ENCODE measurements at places on chromosomes 11 and 22. TPM values are rescaled to one million over a fixed set of nuclear protein-coding genes. Genes with fewer than 3 reads are reported as not detected.

SGSM1 gene
- 0.10 TPM for total RNA-seq

PDE2A gene
- total RNA-seq: 1.9 TPM

ANO5 gene
- not detected for total RNA-seq

TRIM49 gene
- not detected for total RNA-seq

RBMXL2 gene
- not detected for total RNA-seq

RGL4 gene
- total RNA-seq: not detected

GRAP2 gene
- 0.12 TPM for total RNA-seq

CENPM gene
- total RNA-seq: 21.1 TPM

LMO2 gene
- 0.66 TPM for total RNA-seq

C1QTNF5 gene
- not detected for total RNA-seq

APOL5 gene
- total RNA-seq: not detected

DGCR2 gene
- 41.2 TPM for total RNA-seq

SMIM38 gene
- not detected for total RNA-seq

TEX12 gene
- total RNA-seq: not detected

KCNK7 gene
- not detected for total RNA-seq

AIFM3 gene
- total RNA-seq: 1.1 TPM

INS gene
- not detected for total RNA-seq

NAALADL1 gene
- not detected for total RNA-seq

YAP1 gene
- total RNA-seq: 158 TPM

SPI1 gene
- not detected for total RNA-seq

MRGPRX4 gene
- not detected for total RNA-seq

SPDYC gene
- total RNA-seq: not detected

OR4D5 gene
- not detected for total RNA-seq

Data from MCF 10A (cell line).